ENCODE measurements at places on chromosomes 13 and 19. TPM values are rescaled to one million over a fixed set of nuclear protein-coding genes. Genes with fewer than 3 reads are reported as not detected.
A peak's percentile ranks its signal among the peaks of the same experiment; 100 is the strongest.

- peak; percentile 95 for DNase-seq
Measured at GRCh38 chr13:33285420-33286124, at the start of gene STARD13. Gene STARD13 (minus strand): TSS chr13:33285755. CDS start chr13:33285638, 117 bp downstream.

DNA sequence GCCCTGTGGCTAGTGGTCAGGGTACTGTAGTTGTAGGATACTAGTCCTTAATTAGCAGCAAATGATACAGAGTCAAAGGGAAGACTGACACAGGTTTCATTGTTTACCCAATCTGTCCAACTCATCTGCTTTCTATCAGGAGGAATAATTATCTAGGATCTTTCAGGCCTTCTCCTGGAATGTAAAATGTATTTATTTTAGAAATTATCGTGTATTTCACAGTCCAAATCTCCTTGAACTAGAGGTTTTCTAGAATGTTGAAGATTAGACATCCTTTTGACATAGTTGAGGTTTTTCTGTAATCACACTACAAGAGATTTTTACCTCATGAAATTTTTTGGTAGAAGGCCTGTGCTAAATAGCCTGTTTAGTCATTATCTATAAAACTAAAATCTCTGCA lies 1694.8 kb upstream of the PCDH20 start:
- no peak for DNase-seq

Gene NLRP5
- not detected for total RNA-seq

- DNase-seq: no peak
Measured at GRCh38 chr19:960020-960419, 24.1 kb upstream of the WDR18 start.

Gene ZNF253
- total RNA-seq: 17.9 TPM

DNA sequence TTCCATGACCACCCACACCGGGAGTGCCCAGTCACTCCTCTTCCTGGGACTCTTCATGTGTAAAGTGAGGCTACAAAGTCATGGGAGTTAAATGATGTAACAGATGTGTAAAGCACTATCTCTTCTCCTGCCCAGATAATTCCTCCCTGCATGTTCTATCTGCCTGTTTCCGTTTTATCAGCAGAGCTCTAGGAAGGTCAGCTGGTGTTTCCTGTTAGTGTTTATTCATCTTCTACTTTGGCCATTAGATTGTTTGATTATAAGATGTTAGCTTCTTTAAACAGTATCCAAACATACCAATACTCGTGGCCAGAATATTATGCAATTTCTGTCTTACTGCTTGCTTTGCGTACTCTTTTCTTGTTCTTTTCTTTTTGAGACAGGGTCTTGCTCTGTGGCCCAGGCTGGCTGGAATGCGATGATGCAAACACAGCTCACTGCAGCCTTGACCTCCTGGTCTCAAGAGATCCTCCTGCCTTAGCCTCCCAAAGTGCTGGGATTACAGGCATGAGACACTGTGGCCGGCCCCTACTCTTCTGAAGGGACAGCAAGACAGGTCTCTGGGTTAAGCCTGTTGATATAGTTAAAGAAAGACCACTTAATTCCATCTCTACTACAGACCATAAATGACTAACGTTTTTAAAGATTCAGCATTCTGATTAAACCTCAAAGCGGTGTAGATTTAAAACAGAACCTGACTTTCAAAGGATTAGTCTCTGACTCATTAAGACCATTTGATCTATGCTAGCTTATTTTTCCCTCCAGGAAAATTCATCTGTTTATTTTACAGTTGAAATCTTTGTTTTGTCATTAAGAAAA lies 97.4 kb upstream of the AKAP11 start:
- DNase-seq: no peak

DNA sequence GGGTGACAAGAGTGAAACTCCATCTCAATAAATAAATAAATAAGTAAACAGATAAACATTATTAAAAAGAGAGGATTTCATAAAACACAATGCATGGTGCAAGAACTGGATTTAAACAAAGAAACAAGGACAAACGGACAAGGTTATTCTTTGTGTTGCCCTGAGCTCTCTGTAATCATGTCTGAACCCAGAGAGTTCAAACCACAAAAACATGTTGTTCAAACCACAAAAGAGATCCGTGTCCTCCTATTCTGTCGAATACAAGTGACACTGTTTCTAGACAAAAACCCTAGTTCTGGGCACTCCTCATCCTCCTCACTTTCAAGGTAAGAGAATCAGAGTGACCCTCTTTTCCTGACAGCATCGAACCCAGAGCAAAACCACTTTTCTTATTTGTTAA lies 4.6 kb upstream of the TPRX2 start:
- no peak for DNase-seq

GRCh38 chr13:111265701-111266035 lies 54.8 kb upstream of the TEX29 start:
- no peak for DNase-seq

- DNase-seq: no peak
Measured at GRCh38 chr13:27592865-27593264, 27.5 kb downstream of the LNX2 start.

GRCh38 chr19:52735734-52736133 lies 890 bp upstream of the ZNF611 start:
- DNase-seq: no peak

DNA sequence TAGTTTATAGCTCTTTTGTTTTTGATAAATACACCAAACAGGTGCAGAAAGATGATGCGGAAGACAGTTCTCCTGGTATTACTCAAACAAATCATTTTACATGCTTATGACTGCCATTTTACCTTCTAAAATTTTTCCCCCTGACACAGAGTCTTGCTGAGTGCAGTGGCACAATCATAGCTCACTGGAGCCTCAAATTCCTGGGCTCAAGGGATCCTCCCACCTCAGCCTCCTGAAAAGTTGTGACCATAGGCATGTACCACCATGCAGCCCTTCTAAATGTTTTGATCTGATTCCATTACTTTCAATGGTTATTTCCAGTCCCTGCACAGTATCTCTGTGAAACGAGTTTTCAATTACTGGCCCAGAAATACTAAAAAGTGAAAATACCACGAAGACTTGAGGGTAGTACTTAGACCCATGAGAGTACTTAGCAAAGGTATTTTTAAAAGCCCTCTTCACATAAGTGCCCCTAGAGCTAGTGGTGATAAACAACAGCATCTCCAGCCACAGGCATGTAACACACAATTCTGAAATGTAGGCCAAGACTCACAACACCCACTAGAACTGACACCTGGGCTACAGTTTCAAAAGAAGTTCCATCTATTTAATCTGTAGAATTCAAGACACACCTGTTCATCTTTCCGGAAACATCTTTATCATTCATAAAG lies 11.3 kb downstream of the HSPH1 start:
- DNase-seq: no peak

DNA sequence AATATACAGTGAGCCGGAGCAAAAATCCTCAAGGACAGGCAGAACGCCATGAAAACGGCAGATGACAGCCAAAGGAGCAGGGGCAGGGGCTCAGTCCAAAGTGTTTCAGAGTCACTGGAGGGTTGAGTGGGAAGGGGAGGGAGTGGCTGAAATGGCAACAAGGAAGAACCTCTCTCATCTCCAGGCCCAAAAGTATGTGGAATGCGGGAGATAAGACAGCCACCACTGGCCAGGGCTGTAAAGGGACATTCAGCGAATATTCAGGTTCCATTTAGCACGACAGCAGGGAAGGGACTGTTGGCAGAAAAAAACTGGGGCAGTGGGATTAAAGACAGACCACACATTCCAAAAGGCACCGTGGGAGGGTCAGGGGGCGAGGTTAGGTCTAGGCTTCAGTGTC lies 48.4 kb downstream of the USPL1 start:
- DNase-seq: no peak

Gene IFNL4
- not detected for total RNA-seq

GRCh38 chr13:27860743-27861142 lies 59.1 kb upstream of the PDX1 start:
- DNase-seq: no peak

- no peak for DNase-seq
Measured at GRCh38 chr13:23347601-23348000, 85.9 kb downstream of the SACS start.

- DNase-seq: no peak
Measured at GRCh38 chr13:109400624-109401257, 385.6 kb downstream of the IRS2 start.

Gene TMEM59L
- total RNA-seq: 3.9 TPM

DNA sequence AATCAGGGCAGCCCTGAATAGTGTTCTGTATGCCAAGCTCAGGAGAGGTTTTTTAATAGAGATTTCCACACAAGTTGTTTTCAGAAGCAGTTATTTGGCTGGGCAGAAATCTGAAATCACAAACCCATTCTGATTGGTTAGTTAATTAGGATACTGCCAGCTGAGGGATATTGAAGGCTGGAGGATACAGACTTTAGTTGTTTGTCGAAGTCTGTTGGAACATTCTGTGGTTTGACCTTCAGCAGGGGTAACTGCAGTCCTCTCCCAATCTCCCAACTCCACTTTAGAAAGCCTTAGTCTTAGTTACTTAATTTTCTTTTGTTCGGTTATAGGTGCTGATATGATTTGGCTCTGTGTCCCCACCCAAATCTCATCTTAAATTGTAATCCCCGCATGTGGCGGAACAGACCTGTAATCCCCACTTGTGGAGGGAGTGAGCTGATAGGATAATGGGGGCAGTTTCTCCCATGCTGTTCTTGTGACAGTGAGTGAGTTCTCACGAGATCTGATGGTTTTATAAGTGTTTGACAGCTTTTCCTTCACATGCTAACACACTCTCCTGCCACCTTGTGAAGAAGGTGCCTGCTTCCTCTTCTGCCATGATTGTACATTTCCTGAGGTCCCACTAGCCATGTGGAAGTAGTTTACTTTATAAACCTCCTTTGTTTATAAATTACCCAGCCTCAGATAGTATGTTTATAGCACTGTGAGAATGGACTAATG lies 169.2 kb downstream of the GPC5 start:
- DNase-seq: no peak

- DNase-seq: no peak
Measured at GRCh38 chr13:31485651-31486051, 253.7 kb upstream of the RXFP2 start.

DNA sequence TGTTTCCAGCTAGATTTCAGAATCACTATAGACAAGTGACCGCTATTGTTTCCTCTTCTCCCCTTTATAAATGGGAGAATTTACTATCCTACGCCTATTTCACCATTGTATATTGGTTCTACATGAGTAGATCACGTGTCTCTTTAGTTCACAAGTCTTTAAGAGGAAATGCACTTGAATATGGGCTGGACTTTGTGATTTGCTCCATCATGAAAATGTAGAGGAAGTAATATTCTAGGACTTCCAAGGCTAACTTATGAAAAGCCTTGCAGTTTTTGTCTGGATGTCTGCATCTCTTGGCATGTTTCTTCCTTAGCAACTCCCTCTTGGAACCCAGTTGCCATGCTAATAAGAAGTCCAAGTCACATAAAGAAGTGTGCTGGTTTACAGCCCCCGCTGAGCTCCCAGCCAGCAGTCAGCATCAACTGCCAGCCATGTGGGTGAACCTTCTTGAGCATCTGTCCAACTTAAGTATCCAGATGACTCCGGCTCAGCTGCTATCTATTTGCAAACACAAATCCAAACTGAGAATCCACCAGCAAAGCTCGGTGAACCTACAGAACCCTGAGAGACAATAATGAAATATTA lies 4.8 kb upstream of the FBXL3 start:
- DNase-seq: no peak

Gene NR1H2
- total RNA-seq: 33.4 TPM

DNA sequence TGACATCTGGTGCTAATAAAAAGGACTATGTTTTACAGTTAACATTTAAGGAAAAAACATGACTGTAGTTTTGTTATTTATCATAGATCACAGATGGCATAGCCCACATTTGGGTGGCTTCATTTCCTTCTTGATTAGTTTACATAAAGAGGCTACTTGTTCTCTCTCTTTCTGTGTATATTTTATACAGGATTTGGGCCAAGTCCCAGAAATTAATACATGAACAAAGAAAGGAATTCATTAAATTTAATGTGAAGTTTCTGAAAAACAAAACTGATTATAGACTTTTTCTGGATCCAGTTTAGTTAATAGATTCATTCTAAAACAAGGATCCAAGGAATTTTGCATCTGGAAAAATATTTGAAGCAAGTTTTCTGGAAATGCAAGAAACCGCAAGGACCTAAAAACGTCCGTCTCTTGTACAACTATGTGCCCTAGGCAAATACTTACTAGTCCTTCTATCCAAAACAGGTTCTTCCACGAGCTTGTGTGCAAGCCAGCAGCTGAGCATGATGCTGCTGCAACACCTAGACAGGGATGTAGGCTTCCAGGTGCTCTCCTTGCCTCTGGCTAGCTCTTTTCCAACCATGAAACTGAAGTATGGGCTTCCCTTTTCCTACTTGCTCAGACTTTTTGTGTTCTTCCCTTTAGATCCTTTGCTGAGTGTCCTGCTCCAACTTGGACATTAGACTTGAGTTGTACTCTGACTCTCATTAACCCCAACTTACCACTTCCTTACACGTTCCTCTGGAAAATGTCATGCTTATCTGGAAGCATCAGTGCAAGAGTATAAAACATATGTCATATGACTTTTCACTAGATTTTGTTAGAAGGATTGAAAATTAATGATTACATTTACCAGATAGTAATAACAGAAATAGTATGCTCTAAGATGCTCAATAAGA lies 161.5 kb upstream of the STARD13 start:
- DNase-seq: no peak

- no peak for DNase-seq
Measured at GRCh38 chr13:27621116-27621365, 651 bp upstream of the POLR1D start.

DNA sequence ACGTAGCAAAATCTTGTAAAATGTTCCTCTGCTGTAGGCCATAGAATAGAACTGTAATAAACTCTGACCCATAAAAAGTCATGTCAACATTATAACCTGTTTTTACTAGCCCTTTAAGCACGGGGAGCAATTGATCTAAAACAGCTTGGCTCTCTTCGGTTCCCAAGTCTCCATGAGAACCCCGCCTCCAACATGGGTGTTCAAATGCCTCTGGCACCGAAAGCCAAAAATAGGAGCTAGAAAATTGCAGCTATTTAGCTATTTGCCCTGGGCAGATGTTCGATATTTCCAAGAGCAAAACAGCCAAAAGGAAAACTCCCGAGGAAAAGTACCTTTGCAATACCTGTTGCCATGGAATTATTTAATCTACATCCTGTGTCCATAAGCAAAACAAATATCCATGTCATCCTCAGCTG lies 563.1 kb downstream of the EFNB2 start:
- no peak for DNase-seq

Gene ZNF208
- 1.1 TPM for total RNA-seq

Gene EBPL
- total RNA-seq: 38.2 TPM

Gene HSPB6
- total RNA-seq: 25.4 TPM

- DNase-seq: no peak
Measured at GRCh38 chr13:23506807-23507291, 63.4 kb upstream of the TNFRSF19 start.

GRCh38 chr19:28349604-28350003 lies 863.3 kb downstream of the UQCRFS1 start:
- DNase-seq: no peak

GRCh38 chr13:32946558-32946957 lies 69.7 kb upstream of the KL start:
- no peak for DNase-seq
